Body of pancreas (tissue), 4 donors: ENCODE measurements at places on chromosomes 7 and 10. TPM values are rescaled to one million over a fixed set of nuclear protein-coding genes. Genes with fewer than 3 reads are reported as not detected.

Gene WDFY4
- total RNA-seq: 0.66 TPM

Gene SHTN1
- total RNA-seq: 24.7 TPM

Gene PCGF6
- 37.9 TPM for total RNA-seq

Gene SRRM3
- total RNA-seq: 3.4 TPM

- no peak for DNase-seq
- no peaks in the 10 kb centered on the region for H3K36me3 ChIP-seq
- no peaks in the 10 kb centered on the region for H3K27me3 ChIP-seq
- H3K4me3 ChIP-seq: peak overlapping the region; percentile 60
- H3K27ac ChIP-seq: peak overlapping the region; percentile 16
These were observed 541 bp downstream of the ELMO1 start for GRCh38 chr7:37448011-37448635.

DNA sequence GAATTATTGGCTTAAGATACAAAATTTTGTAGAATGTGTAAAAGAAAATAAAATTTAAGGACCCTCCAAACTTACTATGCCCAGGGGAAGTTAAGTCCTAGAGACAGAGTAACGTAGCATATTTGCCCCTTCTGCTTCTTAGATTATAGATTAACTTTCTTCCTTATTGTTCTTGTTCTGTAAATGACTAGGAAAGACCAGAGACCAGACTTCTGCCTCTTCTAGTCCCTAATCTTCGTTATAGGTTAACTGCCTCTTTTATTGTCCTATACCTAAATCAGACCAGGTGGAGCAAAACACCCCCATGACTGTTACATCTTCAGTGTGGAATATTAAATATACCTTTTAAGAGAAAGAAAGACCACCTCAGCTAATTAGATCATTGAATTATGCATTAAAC lies 160.5 kb downstream of the PHTF2 start:
- H3K27me3 ChIP-seq: no peaks in the 10 kb centered on the region
- H3K4me1 ChIP-seq: no peaks in the 10 kb centered on the region
- no peak overlapping the region for H3K27ac ChIP-seq
- H3K36me3 ChIP-seq: no peaks in the 10 kb centered on the region
- no peak overlapping the region for H3K4me3 ChIP-seq
- no peak for DNase-seq

- H3K36me3 ChIP-seq: no peaks in the 10 kb centered on the region
- no peak overlapping the region for H3K4me3 ChIP-seq
- no peak for DNase-seq
- H3K4me1 ChIP-seq: no peaks in the 10 kb centered on the region
These were observed 10.6 kb downstream of the LRIT2 start for GRCh38 chr10:84214612-84215235.

DNA sequence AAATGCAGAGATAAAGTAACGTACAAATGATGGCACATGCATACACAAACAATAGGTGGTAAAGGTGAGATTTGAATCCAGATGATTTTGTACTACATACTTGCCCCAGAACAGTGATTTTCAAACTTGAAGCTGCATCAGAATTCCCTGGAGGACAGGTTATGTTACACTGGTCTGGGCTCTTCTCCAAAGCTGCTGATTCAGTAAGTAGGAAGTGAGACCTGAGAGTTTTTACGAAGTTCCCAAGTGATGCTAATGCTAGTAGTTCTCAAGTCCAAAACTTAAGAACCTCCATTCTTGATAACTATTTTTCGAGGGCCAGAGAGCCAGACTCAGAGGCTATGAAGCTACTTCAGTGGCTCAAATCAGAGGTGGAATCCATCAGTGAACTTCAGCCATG lies 159.0 kb upstream of the POM121L12 start:
- DNase-seq: no peak
- no peak overlapping the region for H3K4me3 ChIP-seq
- H3K27ac ChIP-seq: no peak overlapping the region
- no peaks in the 10 kb centered on the region for H3K27me3 ChIP-seq
- H3K36me3 ChIP-seq: no peaks in the 10 kb centered on the region
- no peaks in the 10 kb centered on the region for H3K4me1 ChIP-seq

DNA sequence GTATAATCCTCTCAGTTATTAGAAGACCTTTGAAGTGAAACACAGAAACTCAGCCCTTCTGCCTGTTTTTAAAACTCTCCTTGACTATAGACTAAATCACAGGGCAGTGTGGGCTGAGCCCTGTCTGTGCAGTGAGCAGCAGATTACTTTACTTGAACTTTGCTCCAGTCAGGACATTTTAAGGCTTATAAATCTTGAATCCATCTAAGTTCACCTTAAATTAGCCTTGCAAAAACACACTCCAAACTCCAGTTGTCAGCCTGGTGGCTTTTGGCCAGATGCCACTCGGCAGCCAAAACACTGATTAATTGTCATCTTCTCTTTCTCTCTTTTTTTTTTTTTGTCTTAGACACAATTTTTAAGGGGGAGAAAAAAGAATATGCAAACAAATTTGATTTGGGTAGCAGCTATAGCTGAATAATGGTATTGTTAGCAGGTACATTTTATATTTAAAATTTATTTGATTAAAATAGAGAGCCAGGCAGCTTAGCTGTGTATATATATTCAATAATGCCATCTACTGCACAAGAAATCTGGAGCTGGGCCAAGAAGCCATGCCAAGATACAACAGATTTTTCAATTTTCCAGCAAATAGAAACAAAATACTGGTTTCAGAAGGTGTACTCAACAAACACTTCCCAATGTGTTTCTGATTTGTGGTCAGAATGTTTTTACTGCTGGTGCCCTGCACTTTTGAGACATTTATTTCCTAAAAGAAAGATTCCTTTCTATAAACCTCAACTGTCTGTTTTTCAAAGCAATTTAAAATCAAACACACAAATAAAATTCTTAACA lies 247.7 kb downstream of the TFEC start:
- H3K27ac ChIP-seq: no peak overlapping the region
- H3K27me3 ChIP-seq: no peaks in the 10 kb centered on the region
- no peaks in the 10 kb centered on the region for H3K36me3 ChIP-seq
- no peak overlapping the region for H3K4me3 ChIP-seq
- peak; percentile 15 for DNase-seq
- H3K4me1 ChIP-seq: peaks cover 3% of the 10 kb centered on the region
